ENCODE measurements at places on chromosomes 2 and 18.

GRCh38 chr18:43275546-43275945 lies 1.7 kb downstream of the SYT4 start:
- no peaks in the 10 kb centered on the region for H3K27me3 ChIP-seq
- H3K4me3 ChIP-seq, result no peak overlapping the region
- H3K36me3 ChIP-seq, result no peaks in the 10 kb centered on the region
- no peak overlapping the region for H3K27ac ChIP-seq
- DNase-seq, result no peak

DNA sequence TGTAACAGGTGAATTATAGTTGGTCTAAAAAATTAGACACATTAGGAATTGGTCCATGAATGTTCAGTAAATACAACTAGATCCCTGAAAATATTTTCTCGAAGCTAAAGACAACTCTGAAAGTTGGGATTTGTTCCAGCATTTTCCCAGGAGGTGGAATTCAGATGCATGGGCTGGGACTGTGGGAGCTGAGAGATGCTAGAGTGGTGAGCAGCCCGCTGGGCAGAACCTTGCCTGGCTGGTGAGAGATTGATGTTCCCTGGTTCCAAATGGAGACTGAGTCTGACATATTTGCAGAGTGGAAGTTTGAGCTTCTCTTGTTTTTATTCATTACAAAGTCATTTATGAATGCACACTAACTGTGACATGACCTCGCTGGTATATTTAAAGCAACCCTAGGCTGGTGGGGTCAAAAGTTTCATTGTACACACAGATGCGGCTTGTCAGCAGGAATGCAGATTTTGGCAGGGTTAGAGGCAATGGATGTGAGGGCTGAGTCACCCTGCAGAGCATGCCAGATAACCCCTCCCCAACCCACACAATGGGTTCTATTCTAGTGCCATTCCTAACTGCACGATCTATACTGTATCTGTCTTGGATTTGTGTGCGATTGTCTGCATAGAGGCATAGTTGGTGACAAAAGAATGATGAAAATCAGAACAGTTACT lies 23.5 kb upstream of the TMEM178A start:
- H3K4me1 ChIP-seq, result no peaks in the 10 kb centered on the region
- H3K27ac ChIP-seq, result no peak overlapping the region
- no peaks in the 10 kb centered on the region for H3K27me3 ChIP-seq
- H3K36me3 ChIP-seq, result no peaks in the 10 kb centered on the region

DNA sequence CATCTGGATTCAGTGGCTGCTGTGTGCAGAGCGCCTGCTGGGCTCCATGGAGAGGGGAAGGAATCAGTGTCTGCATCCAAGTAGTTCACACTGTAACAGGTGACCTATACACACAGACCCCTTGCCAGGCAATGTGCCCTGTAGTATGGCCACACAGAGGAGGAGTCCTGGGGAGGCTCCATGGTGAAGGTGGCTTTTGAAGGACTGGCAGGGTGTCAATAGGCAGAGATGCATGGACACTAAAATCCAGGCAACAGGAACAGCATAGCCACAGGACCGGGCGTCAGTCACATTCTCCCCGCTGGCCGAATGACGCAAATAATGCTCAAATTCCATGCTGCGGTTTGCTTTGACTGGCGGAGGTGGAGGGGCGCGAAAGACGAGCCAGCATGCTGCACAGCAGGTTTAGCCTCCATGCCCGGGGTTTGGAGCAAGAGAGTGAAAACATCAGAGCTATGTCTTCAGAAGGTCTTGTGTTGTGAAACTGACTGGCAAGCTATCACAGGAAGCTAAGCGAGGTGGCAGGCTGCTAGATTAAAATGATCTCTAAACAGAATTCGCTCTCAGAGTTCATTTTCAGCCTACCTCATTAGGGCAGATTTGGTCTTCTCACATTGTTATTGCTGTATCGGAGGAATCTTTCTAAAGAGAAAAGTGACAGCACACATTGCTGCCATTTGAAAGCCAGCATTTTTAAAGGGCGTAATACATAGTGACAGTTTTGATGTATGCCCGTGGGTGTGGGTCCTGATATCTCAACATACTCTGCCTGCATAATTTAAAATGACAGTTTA lies 1.2 kb upstream of the CHMP1B start:
- H3K4me1 ChIP-seq, result peaks cover 12% of the 10 kb centered on the region
- peak overlapping the region; percentile 95 for H3K27ac ChIP-seq
- H3K27me3 ChIP-seq, result no peaks in the 10 kb centered on the region
- DNase-seq, result peak; percentile 57

DNA sequence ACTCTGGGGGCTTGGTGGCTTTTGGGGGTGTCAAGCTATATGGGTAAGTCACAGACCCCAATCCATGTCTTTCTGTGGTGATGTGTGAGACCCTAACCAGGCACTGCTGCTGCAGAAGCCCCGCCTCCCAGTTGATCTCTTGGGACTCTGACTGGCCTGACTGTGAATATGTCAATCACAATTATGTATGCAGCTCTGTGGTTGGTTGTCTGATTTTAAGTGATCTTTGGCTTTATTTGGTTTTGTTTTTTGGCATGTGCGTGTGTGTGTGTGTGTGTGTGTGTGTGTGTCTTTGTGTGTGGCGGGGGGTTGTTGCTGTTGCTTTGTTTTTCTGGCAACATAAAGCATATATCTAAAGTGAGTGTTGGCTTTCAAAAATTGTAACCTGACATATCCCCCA lies 78.5 kb upstream of the GLS start:
- no peaks in the 10 kb centered on the region for H3K27me3 ChIP-seq
- no peak overlapping the region for H3K4me3 ChIP-seq
- H3K4me1 ChIP-seq, result no peaks in the 10 kb centered on the region
- no peak for DNase-seq
- no peaks in the 10 kb centered on the region for H3K36me3 ChIP-seq
- no peak overlapping the region for H3K27ac ChIP-seq

GRCh38 chr18:26312199-26312598 lies 86.0 kb downstream of the TAF4B start:
- no peaks in the 10 kb centered on the region for H3K4me1 ChIP-seq
- no peaks in the 10 kb centered on the region for H3K36me3 ChIP-seq
- no peaks in the 10 kb centered on the region for H3K27me3 ChIP-seq

DNA sequence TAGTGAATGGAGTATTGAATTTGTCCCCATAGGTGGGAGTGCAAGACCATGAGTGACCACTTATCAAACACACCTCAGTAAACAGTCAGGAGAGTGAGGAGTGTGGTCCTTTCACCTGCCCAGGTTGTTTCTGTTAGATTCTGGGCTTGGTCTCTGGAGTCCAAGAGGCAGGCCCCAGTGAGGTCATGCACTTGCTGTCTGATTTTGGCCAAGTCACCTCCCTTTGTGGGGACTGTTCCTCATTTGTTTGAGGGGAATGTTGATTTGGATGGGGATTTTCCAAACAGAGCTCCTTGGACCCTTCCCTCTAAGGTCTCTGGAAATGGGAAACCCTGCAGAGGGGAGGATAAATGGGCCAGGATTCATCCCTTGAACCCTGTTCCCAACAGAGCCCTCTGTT lies 7.3 kb downstream of the IL1RN start:
- no peaks in the 10 kb centered on the region for H3K36me3 ChIP-seq
- H3K27ac ChIP-seq, result no peak overlapping the region
- no peak overlapping the region for H3K4me3 ChIP-seq
- peaks cover 5% of the 10 kb centered on the region for H3K4me1 ChIP-seq

GRCh38 chr2:231530099-231531011 lies at the start of gene NMUR1:
NMUR1 (minus strand) TSS chr2:231530445; CDS start chr2:231530361, 84 bp downstream.
- no peak within 1 kb of the TSS for H3K27ac ChIP-seq
- H3K36me3 ChIP-seq, result no peaks in the 10 kb centered on the region
- peak; percentile 53 for DNase-seq
- H3K4me3 ChIP-seq, result peak within 1 kb of the TSS; percentile 47
- H3K4me1 ChIP-seq, result peaks cover 17% of the 10 kb centered on the region

DNA sequence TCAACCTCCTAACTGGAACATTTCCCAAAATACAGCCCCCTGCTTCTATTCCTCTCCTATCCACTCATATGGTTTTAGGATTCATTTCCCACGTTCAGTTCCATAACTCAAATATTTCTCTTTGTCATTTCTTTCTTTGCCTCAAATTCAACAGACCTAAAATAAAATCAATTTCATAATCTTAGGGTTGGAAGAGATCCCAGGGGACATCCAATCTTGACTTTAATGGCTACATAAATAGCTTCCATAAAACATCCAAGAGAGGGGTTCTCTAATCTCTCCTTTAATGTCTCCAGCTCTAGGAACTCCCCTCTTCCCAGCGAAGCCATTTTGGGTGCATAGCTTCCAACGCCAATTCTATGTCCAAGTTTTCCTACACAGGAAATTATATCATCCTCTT lies 33.8 kb downstream of the RBKS start:
- H3K4me3 ChIP-seq, result no peak overlapping the region
- H3K36me3 ChIP-seq, result no peaks in the 10 kb centered on the region
- DNase-seq, result no peak
- H3K4me1 ChIP-seq, result no peaks in the 10 kb centered on the region
- no peak overlapping the region for H3K27ac ChIP-seq

- no peak overlapping the region for H3K4me3 ChIP-seq
- DNase-seq, result no peak
Measured at GRCh38 chr2:178990533-178991241, 59.2 kb downstream of the CCDC141 start.

DNA sequence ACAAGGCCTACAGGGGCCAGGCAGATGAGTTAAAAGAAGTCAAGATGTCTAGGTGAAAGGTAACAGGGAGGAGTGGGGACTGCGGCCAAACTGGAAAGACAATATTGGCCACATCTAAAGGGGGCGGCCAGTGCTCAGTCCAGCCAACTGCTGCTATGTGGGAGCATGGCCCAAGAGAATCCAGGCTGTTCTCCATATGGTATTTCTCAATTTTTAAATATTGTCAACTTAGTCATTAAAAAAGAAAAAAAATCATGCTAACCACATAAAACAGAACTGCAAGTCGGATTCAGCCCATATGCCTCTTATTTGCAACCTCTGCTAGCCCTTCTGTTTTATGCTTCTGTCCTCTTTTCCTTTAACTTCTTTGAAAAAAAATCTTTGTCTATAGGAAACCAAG lies 14.8 kb downstream of the TRABD2A start:
- H3K27me3 ChIP-seq, result no peaks in the 10 kb centered on the region
- H3K27ac ChIP-seq, result no peak overlapping the region
- no peak overlapping the region for H3K4me3 ChIP-seq
- no peak for DNase-seq
- peaks cover 9% of the 10 kb centered on the region for H3K36me3 ChIP-seq

DNA sequence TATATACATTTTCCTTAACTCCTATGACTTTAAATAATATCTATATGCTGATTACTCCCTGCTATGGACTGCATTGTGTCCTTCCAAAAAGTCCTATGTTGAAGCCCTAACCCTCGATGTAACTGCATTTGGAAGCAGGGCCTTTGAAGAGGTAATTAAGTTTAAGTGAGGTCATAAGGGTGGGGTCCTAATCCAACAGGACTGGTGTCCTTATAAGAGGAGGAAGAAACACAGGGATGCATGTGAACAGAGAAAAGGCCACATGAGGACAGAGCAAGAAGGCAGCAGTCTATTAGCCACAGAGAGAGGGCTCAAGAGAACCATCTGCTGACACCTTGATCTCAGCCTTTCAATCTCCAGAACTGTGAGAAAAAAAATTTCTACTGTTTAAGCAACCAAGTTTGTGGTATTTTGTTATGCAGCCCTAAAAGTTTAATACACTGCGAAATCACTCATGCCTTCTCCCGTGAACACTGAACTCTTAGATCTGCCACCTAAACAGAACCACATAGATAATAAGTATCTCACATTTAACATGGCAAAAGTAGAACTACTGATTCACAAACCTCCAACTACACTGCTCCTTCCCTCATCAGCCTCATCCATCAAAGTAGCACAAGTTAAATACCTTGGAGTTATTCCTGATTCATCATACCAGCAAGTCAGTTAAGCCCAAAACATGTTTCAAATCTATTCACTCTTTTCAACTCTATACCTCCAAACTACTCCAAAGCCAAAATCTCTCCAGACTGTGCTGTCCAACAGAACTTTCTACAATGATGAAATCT lies 65.4 kb downstream of the HIBCH start:
- no peak for DNase-seq
- H3K36me3 ChIP-seq, result peaks cover 16% of the 10 kb centered on the region
- H3K27ac ChIP-seq, result no peak overlapping the region
- H3K4me1 ChIP-seq, result no peaks in the 10 kb centered on the region
- no peak overlapping the region for H3K4me3 ChIP-seq

DNA sequence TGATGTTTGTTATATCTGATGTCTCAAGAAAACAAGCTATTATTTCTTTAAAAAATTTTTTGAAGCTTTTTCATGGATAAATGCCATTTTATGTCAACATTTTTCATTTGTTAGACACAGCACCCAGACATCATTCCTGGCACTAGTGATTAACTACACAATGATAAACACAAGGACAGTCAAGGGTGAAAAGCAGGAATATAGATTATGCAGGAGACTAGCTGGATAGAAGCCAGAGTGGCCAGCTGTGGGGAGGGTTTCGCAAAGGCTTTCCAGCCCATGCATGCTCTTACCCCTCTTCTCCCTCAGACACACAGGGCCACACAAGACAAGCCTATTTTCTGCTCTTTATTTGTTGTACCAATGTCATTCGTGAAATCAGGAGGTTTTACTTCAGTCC lies 127.1 kb upstream of the TTC39C start:
- H3K27me3 ChIP-seq, result no peaks in the 10 kb centered on the region
- H3K27ac ChIP-seq, result no peak overlapping the region
- peaks cover 8% of the 10 kb centered on the region for H3K4me1 ChIP-seq
- no peak for DNase-seq
- no peaks in the 10 kb centered on the region for H3K36me3 ChIP-seq

- H3K27me3 ChIP-seq, result no peaks in the 10 kb centered on the region
- peaks cover 1% of the 10 kb centered on the region for H3K4me1 ChIP-seq
- DNase-seq, result no peak
- no peaks in the 10 kb centered on the region for H3K36me3 ChIP-seq
Measured at GRCh38 chr2:226678422-226678821, 121.2 kb downstream of the IRS1 start.

GRCh38 chr18:37483221-37483971 lies 82.2 kb downstream of the CELF4 start:
- no peaks in the 10 kb centered on the region for H3K36me3 ChIP-seq
- peaks cover 19% of the 10 kb centered on the region for H3K27me3 ChIP-seq
- H3K4me1 ChIP-seq, result peaks cover 3% of the 10 kb centered on the region
- DNase-seq, result no peak
- no peak overlapping the region for H3K4me3 ChIP-seq

- no peak for DNase-seq
- no peaks in the 10 kb centered on the region for H3K36me3 ChIP-seq
- H3K27ac ChIP-seq, result no peak overlapping the region
- H3K4me1 ChIP-seq, result no peaks in the 10 kb centered on the region
Measured at GRCh38 chr2:3151153-3151918, 226.3 kb downstream of the EIPR1 start.

- H3K27me3 ChIP-seq, result no peaks in the 10 kb centered on the region
- no peak overlapping the region for H3K27ac ChIP-seq
- H3K36me3 ChIP-seq, result no peaks in the 10 kb centered on the region
- H3K4me3 ChIP-seq, result no peak overlapping the region
- H3K4me1 ChIP-seq, result no peaks in the 10 kb centered on the region
- DNase-seq, result no peak
Measured at GRCh38 chr2:145137901-145138300, 618.0 kb upstream of the ZEB2 start.

GRCh38 chr18:46237891-46238290 lies 133.7 kb downstream of the HAUS1 start:
- no peak overlapping the region for H3K27ac ChIP-seq
- H3K4me1 ChIP-seq, result no peaks in the 10 kb centered on the region
- DNase-seq, result no peak

Measured in effector memory CD4-positive, alpha-beta T cell (primary cell).